HFFc6 (cell line): ENCODE measurements at places on chromosomes 3 and 15. TPM values are rescaled to one million over a fixed set of nuclear protein-coding genes. Genes with fewer than 3 reads are reported as not detected.

Gene CFAP44
- total RNA-seq = 1.3 and 1.6 TPM in 2 replicates

Gene KCNAB1
- not detected in 2 replicates for total RNA-seq

Gene NTRK3
- total RNA-seq = not detected in 3 replicates

Gene PCSK6
- total RNA-seq = not detected in 3 replicates

Gene KLF15
- 0.69 to 1.2 TPM (median 1.2 TPM) in 3 replicates for total RNA-seq

Gene EXD1
- total RNA-seq = not detected in 3 replicates

Gene VWA5B2
- total RNA-seq = not detected in 3 replicates

Gene GPR160
- 0.19 to 0.37 TPM in 2 of 3 replicates, not detected in the other for total RNA-seq

Gene LSMEM2
- not detected in 3 replicates for total RNA-seq

Gene LRRC49
- total RNA-seq = 6.2 to 10.2 TPM (median 7.9 TPM) in 3 replicates

Gene LEKR1
- total RNA-seq = 0.40 to 0.90 TPM (median 0.64 TPM) in 3 replicates

Gene CATSPER2
- 0.44 and 0.74 TPM in 2 replicates for total RNA-seq

Gene CLDN18
- not detected in 3 replicates for total RNA-seq

Gene IMPG2
- total RNA-seq = 0.03 to 0.07 TPM (median 0.05 TPM) in 3 replicates

Gene GOLGA8S
- not detected in 3 replicates for total RNA-seq

Gene TMEM212
- total RNA-seq = not detected in 3 replicates

Gene AP3S2
- total RNA-seq = 35.2 to 41.7 TPM (median 37.6 TPM) in 3 replicates

Gene ABI3BP
- total RNA-seq = 10.6 to 29.1 TPM (median 15.3 TPM) in 3 replicates

Gene OSBPL10
- 7.3 to 9.6 TPM (median 8.9 TPM) in 3 replicates for total RNA-seq

Gene TICRR
- total RNA-seq = 3.0 to 6.4 TPM (median 5.3 TPM) in 3 replicates

Gene ANKRD63
- total RNA-seq = not detected in 3 replicates

Gene TRAT1
- total RNA-seq = not detected in 3 replicates

Gene SPINK8
- total RNA-seq = not detected in 3 replicates

Gene SLC22A14
- total RNA-seq = not detected in 2 replicates

Gene COL6A5
- not detected in 3 replicates for total RNA-seq

Gene MYO5C
- total RNA-seq = 0.02 to 0.03 TPM in 2 of 3 replicates, not detected in the other

Gene FANCD2OS
- total RNA-seq = not detected in 3 replicates
